ENCODE measurements at places on chromosomes 3 and 15.

DNA sequence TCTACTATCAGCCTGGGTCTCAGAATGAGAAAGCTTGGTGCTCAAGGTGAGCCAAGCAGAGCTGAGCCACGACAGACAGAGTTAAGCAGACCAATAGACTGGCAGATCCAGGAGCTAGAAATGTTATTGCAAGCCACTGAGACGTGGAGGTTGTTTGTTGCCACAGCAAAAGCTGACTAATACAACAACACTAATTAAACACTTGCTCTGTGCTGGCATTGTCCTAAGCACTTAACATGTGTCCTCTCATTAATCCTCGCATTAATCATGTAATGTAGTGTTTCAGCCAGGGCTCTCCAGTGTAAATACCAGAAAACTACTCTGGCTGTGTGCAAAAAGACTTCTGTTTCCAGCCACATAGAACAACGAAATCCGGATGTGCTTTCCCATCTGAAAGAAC is 11.6 kb upstream of the SPSB4 start:
- DNase-seq: no peak

DNA sequence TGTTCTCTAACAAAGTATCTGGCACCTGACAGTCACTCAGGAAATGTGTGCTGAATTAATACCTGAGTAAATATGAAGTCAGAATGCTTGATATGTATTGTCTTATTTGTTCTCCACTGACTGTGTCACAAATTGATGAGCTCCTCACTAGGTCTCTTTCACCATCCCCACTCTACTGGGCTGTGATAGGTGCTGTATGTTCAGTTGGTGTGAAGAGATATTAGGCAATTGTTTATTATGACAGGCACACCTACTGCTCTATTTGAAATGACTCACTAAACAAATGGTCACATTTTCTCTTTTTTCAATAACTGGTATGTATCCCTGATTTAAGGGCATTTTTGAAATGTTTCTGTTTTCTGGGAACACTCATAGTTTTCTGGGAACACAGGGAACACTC is 25.2 kb upstream of the CCDC39 start:
- no peak for DNase-seq

- DNase-seq: no peak
Measured at GRCh38 chr15:65055201-65055870, 10.1 kb downstream of the SLC51B start.

DNA sequence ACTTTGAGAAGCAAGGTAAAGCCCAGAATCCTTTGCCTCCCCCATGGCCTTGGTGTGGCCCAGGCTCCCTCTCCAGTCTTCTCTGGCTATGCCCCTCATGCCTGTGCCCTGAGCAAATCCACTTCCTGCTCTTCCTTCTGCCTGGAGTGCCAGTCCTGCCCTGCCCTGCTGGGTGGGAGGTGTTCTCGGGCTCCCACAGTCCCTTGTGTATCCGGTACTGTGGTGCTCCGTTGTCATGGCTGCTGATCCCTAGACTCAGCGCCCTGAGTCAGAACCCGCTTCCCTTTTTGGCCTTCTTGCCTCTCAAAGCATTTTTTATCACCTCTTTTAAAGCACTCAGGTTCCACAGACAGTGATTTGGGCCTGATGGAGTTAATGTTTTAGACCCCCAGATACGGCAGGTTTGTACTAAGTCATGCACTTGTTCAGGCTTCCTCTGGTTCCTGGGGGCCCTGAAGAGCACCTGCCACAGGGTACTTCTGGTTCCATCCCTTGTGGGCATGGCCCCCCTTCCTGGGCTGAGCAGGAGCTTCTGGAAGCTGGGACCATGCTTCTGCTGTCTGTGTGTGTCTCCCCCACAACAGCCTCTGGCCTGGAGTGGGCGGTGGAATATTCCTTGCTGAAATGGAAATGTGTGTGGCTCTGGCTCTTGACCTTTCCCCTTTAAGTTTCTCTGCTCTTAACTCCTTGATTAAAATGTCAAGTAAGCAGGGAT is 29.6 kb upstream of the ADAMTS7 start:
- no peak for DNase-seq

GRCh38 chr3:115494826-115495225 is 128.5 kb upstream of the GAP43 start:
- no peak for DNase-seq

DNA sequence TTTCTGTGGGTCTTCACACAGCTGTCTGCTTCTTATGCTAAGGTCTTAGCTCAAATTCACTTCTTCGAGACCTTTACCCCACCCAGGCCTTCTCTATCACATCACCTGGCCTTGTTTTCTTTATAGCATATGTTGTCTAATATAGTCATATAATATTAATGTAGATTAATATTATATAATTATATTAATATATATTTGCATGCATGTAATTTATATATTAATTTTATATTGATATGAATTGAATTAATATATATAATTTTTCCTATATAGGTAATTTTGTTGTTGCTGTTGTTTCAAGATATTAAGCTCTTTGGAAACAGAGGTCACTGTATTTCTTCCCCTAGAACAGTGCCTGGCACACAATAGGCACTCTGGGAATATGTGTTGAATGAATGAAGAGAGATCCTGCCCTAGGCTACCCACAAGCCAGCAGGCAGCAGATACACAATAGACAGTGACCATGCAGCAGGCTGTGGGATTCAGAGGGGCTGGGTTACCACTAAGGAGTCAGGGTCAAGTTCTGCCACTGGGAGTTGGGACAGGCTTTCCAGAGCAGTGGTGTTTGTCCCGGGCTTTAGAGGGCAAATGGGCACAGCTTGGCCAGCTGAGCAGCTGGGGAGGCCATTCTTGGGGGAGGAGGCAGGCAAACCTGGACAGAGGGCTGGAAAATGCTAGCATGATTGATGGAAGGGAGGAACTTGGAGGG is 126.3 kb downstream of the DNAJB8 start:
- DNase-seq: no peak

- no peak for DNase-seq
Measured at GRCh38 chr15:100005715-100006114, 272.5 kb upstream of the LYSMD4 start.

Data from NCI-H2107 (cell line).